Caco-2 (cell line): ENCODE measurements at places on chromosomes 13 and 19. TPM values are rescaled to one million over a fixed set of nuclear protein-coding genes. Genes with fewer than 3 reads are reported as not detected.

FCER2 gene
- not detected in 2 replicates for total RNA-seq

DNA sequence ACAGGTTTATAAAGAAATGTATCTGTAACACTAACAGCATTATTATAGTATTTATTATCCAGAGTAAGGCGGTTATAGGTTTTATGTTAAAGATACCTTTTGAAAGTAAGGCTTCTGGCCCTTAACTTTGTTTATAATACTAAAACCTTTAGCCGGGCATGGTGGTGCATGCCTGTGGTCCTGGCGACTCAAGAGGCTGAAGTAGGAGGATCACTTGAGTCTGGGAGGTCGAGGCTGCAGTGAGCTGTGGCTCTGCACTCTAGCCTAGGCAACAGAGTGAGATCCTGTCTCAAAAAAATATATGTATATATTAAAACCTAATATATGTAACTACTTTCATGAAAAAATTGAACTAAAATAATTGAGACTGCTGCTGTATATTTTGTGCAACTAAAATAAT is 98.7 kb upstream of the KLF5 start:
- H3K27me3 ChIP-seq = no peaks in the 10 kb centered on the region
- H3K27ac ChIP-seq = no peak overlapping the region
- no peak overlapping the region for H3K4me3 ChIP-seq
- DNase-seq = no peak

PODNL1 gene
- 0.72 TPM in 1 of 2 replicates, not detected in the other for total RNA-seq

DOHH gene
- 17.4 and 18.3 TPM in 2 replicates for total RNA-seq

DNA sequence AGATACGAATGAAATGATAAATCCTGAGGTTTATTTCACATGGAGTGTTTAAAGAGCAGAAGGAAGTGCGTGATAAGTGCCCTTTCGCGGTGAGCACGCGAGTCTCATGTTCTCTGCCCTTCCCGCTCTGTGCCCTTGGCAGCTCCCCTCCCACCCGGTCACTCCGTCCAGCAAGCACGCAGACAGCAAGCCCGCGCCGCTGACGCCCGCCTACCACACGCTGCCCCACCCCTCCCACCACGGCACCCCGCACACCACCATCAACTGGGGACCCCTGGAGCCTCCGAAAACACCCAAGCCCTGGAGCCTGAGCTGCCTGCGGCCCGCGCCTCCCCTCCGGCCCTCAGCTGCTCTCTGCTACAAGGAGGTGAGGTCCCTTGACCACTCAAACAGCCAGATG is 37.4 kb upstream of the TEX29 start:
- no peaks in the 10 kb centered on the region; the same call in 1 of the 2 replicates for H3K36me3 ChIP-seq
- no peak overlapping the region for H3K4me3 ChIP-seq
- no peak for DNase-seq
- no peaks in the 10 kb centered on the region for H3K4me1 ChIP-seq

DNA sequence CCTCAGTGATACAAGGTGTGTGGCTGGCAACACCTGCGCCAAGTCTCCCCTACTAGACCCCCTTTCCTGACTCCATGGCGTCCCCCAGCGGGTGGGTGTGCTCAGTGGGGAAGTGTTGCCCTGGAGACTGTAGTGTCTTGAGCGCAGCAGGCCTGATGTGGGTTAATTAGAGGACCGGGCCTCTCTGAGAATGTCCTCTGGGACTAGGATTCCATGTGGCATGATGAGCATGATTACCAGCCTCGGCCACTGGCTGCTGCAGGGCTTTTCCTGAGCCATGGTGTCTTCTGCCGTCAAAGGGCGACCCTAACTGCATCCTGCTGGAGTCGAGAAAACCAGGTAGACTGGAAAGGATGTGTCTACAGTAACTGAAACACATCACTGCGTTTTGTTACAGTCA is 28.1 kb downstream of the MICOS13 start:
- peaks cover 2% of the 10 kb centered on the region for H3K36me3 ChIP-seq
- H3K4me1 ChIP-seq = no peaks in the 10 kb centered on the region
- H3K27me3 ChIP-seq = no peaks in the 10 kb centered on the region
- DNase-seq = no peak
- no peak overlapping the region for H3K27ac ChIP-seq

DNA sequence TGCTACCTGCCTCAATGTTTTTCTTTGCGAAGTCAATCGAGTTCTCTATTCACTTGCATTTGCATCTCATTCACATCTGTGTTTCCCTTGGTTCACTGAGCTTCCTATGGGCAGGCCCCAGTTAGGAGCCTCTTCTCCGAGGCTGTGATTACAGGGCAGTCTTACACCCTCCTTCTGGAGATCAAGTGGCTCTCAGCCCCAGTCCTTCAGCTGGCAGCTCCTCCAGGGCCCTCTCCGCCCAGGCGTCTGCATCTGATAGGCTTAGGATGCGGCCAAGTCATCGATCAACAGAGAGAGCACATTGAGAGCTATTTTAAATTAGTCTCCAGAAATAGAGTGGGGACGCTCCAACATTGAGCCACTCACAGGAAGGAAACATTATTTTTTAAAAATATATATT is 44.2 kb downstream of the MBNL2 start:
- H3K4me3 ChIP-seq = no peak overlapping the region
- H3K36me3 ChIP-seq = no peaks in the 10 kb centered on the region; the same call in 1 of the 2 replicates
- no peaks in the 10 kb centered on the region for H3K27me3 ChIP-seq
- H3K4me1 ChIP-seq = peaks cover 22% of the 10 kb centered on the region

DNA sequence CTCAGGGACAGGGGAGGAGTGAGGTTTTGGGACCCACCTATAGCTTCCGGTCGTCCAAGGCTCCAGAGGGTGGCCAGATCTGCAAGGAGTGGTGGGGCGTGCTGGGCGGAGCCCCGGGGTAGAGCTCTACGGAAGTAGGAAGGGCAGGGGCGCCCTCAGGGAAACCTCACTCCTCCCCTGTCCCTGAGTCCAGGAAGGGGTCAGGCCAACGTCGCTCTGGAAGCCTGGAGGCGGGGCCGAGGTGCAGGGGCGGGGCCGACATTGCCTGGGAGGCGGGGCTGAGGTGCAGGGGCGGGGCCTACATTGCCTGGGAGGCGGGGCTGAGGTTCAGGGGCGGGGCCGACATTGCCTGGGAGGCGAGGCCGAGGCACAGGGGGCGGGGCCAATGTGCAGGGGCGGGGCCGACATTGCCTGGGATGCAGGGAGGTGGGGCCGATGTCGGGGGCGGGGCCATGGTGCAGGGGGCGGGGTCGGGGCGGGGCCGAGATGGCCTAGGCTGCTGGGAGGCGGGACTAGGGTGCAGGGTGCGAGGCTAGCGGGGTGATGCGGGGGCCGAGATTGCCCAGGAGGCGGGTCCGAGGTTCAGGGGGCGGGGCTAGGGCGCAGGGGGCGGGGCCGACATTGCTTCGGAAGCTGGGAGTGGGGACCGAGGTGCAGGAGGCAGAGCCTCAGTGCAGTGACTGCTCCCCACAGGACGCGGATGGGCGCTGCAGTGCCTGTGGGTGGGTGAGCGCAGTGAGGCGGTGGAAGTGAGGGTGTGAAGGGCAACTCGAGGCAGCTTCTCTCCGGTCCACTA is 4.9 kb upstream of the PALM start:
- no peak overlapping the region for H3K4me3 ChIP-seq
- H3K4me1 ChIP-seq = no peaks in the 10 kb centered on the region
- H3K27me3 ChIP-seq = no peaks in the 10 kb centered on the region
- no peaks in the 10 kb centered on the region for H3K36me3 ChIP-seq
- peak; percentile 56 for DNase-seq
- H3K27ac ChIP-seq = no peak overlapping the region

TNFSF9 gene
- total RNA-seq = 0.77 and 1.3 TPM in 2 replicates

NAPSA gene
- 1.2 and 1.6 TPM in 2 replicates for total RNA-seq

DNA sequence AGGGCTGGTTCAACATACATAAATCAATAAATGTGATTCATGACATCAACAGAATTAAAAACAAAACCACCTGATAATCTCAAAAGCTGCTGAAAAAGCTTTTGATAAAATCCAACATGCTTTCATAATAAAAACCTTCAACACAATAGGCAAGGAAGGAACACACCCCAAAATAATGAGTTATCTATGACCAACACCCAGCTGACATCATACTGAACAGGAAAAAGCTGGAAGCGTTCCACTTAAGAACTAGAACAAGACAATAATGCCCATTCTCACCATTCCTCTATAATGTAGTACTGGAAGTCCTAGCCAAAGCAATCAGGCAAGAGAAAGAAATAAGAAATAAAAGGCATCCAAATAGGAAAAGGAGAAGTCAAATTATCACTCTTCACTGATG is 116.2 kb upstream of the FREM2 start:
- no peak overlapping the region for H3K27ac ChIP-seq
- no peaks in the 10 kb centered on the region for H3K36me3 ChIP-seq
- H3K27me3 ChIP-seq = no peaks in the 10 kb centered on the region
- DNase-seq = no peak
- H3K4me3 ChIP-seq = no peak overlapping the region
